ENCODE measurements at places on chromosomes 16 and 17.

DNA sequence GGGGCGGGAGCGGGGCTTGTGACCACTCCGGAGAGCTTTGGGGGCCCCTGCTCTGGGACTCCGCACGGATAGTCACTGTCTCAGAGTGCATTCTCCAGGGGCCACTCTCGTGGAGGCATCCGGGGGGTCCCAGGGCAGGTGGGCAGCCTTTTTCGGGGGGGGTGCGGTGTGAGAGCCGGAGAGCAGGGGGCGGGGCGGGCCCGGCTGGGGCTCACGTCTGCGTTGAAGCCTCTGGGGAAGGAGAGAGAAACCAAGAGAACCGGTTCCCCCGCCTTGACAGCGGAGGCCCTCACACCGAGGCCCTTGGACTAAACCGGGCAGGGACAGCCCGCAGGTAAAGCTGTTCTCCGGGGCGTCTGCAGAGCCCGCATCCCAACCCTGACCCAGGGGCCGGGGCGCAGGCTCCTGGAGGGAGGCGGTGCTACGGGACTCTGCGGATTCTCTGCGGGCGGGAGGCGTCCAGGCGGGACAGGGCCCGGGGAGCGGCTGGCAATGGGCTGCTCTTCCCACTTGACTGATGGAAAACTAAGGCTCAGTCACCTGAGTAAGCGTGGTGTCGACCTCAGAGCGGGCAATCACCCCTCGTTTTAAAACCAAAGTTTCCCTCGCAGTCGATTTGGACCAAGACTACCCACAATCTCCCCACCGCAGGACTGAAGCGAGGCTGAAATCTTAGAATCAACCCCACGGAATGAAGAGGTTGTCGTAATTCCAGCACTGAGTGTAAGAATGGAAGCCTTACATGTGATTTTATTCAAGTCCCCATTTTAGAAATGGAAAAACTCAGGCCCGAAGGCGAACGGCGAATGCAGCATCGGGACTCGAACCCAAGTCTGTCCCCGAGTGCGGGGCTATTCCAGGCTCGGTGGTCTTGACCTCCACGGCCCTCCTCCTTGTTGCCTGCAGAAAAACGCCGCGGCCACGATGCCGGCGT, 49.6 kb upstream of the AMZ2 start:
- no peak for DNase-seq

GRCh38 chr17:12282056-12282455, 261.4 kb downstream of the MAP2K4 start:
- DNase-seq, result no peak

DNA sequence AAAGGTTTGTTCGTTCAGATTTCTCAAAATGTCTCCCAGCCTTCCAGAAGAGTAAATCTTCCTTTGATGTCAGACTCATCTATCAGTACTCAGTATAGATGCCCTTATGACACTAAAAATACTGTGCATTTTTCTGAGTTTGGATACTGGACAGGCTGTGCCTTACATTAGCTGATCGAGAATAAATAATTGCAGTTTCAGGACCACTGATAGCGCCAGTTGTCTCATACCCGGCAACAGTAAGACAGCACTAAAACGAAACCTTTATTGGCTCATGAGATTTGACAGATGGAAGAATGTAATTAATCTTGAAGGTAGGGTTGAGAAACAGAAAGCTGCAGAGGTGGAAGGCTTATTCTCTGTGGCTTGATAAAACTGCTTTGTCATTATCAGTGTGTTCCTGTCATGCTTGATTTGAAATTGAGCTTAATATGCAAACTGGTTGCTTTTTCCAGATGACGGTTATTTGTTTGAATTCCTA, 1.2 kb downstream of the ATP6V0A1 start:
- no peak for DNase-seq

- no peak for DNase-seq
Observed at GRCh38 chr16:73046202-73046848, 1.6 kb downstream of the ZFHX3 start.

GRCh38 chr16:29290631-29291247, 115.8 kb downstream of the NPIPB11 start:
- peak; percentile 96 for DNase-seq

DNA sequence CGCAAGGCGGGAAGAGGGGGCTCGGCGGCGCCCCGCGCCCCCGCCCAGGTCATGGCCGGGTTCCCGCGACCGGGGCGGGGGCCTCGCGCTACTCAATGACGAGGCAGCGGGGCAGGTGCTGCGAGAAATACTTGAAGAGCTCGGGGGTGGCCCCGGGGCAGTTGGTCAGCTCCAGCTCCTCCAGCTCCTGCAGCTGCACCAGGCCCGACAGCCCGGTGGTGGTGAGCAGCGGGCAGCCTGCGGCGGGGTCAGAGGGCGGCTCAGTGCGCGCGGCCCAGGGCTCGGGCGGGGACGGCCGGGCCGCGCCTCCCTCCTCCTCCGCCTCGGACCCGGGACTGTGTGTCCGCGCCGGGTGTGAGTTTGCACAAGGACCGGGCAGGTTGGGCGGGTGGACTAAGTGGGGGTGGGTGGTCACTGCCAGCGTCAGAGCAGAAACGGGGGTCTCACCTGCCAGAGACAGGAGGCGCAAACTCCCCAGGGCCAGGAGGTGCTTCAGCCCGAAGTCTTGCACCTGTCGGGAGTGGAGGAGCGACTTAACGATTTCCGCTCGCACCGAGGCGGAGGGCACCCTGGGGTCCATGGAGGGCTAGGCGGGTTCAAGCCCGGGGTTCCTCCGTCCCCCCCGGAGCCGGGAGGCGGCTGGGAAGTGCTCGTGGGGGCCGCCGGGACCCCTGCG, 4.1 kb upstream of the WDR24 start:
- DNase-seq, result no peak

DNA sequence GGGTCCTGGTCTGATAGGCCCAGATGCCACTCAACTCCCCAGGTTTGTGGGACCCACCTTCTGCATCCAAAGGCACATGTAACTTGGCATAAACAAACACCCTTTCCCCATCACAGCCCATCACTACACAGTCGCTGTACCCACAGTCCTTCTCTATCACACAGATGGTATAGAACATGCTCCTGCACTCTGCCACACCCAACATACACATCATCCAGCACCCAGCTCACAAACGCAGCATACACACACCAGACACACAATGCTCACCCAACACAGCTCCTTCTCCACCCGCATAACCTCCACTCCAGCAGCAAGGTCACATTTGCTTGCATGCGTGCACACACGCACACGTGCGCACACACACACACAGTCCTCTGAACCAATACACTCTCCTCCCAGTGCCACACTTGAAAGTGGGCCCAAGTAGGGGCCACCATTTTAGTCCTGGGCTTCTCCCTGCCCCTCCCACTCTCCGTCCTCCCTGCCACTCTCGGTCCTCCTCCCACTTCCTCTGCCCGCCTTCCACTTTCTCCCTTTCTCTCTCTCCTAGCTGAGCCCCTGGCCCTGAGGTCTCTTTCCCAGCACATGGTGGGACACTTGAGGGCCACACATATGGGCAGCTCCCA, 8.5 kb upstream of the TMEM92 start:
- no peak for DNase-seq

DNA sequence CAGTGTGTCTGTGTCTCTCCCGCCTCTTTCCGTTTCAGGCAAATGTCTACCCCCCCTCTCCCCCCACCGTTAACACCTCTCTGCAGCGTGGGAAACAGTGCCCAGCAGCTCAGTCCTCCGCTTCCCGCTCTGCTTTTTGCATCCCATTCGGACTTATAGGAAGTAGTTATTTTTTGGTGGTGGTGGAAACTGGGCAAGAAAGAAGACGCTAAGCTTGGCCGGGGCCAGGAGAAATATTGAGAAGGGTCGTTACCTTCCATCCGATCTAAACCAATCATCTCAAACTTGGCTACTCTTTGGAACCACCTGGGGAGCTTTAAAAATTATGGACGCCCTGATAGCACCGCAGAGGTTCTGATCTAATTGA, 499 bp upstream of the HLF start:
- no peak for DNase-seq

DNA sequence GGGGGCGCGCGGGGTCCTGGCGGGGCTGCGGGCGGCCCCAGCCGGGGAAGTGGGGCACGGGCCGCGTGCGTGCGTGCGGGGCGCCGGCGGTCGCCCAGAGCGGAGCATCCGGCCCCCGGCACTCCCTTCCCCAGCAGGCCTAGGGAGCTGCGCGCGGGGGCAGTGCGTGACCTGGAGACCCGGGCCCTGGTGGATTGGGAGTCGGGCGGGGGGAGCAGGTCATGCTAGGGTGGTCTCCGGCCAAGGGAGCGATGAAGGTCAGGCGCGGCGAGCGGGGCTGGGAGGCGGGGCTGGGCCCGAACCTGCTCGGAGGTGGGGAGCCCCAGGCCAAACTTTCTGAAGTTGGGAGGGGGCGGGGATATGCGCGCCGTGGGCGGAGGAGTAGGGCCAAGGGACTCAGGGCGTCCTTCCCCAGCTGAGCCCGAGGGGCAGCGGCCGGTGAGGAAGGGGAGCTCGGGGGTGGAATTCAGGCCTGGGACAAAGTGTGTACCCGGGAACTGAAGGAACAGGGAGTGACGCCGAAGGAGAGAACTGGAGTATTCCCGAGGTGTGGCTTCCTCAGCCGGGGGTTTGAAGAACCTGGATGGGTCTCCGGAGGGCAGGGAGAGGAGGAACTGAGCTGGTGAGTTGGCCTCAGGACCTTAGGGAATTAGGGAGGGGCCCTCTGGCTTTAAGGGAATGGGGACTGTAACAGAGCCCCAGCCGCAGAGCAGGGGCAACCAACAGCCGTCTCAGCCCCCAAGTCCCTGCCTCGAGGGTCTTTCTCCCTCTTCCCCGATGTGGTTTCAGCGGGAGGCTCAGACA, 589 bp downstream of the XYLT2 start:
- DNase-seq, result peak; percentile 52

DNA sequence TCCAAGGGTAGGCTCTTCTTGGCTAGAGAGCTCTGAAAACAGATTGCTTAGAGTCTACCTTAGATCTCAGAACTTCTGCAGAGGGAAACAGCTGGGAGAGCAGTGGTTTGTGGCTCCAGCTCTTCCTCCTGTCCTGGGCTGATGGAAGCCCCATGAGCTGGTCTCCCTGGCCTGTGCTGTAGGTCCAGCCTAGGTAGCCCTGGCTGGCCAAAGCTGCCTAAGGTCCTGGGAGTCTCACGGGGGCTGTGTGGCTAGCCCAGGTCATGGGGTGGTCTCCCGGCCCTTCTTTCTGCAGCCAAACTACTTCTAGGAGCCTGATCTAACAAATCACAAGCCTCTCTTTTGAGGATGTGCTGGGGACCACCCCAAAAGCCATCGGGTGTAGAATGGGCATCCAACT, 75.7 kb downstream of the MPRIP start:
- no peak for DNase-seq

GRCh38 chr17:63317166-63317840, 128.8 kb downstream of the CYB561 start:
- no peak for DNase-seq

DNA sequence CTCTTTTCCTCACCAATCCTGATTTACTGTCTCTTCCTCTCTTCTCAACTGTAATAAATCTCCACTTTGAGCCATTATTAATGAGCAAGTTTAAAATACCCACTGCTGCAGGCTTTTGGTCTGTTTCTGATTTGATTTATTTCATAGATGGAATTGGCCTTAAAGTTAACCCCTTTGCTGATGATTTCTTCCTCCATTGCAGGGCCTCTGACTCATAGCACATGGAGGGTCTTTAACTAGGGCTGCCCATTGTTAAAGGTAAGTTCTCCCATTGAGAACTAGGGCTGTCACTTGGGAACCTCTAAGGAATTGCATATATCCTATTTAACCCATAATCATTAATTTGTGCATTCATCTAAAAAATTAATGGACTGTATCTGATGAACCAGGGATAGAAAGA, 221.2 kb downstream of the CA10 start:
- no peak for DNase-seq

- DNase-seq, result no peak
Observed at GRCh38 chr17:601244-601925, 113.3 kb downstream of the VPS53 start.

Measured in pancreas (tissue), 10 donors.